ENCODE measurements at places on chromosomes 5 and 9.

- no peaks in the 10 kb centered on the region for H3K36me3 ChIP-seq
- H3K27ac ChIP-seq, result no peak overlapping the region
- DNase-seq, result no peak
Observed at GRCh38 chr5:120017513-120017912, 388.2 kb downstream of the FAM170A start.

GRCh38 chr9:116479056-116479544 lies 208.0 kb upstream of the TRIM32 start:
- H3K27ac ChIP-seq, result no peak overlapping the region
- no peak for DNase-seq
- H3K36me3 ChIP-seq, result no peaks in the 10 kb centered on the region
- no peak overlapping the region for H3K4me3 ChIP-seq
- peaks cover 8% of the 10 kb centered on the region for H3K4me1 ChIP-seq
- no peaks in the 10 kb centered on the region for H3K27me3 ChIP-seq

- peak overlapping the region; percentile 98 for H3K27ac ChIP-seq
- no peaks in the 10 kb centered on the region for H3K36me3 ChIP-seq
- peak; percentile 68 for DNase-seq
Observed at GRCh38 chr5:134003817-134004625, 754 bp downstream of the VDAC1 start.

GRCh38 chr9:133119846-133120500 lies 1.1 kb downstream of the RALGDS start:
- H3K4me3 ChIP-seq, result peak overlapping the region; percentile 68
- no peak overlapping the region for H3K27ac ChIP-seq
- no peaks in the 10 kb centered on the region for H3K27me3 ChIP-seq
- peaks cover 49% of the 10 kb centered on the region for H3K4me1 ChIP-seq

- H3K27me3 ChIP-seq, result no peaks in the 10 kb centered on the region
- peaks cover 22% of the 10 kb centered on the region for H3K4me1 ChIP-seq
- H3K36me3 ChIP-seq, result no peaks in the 10 kb centered on the region
- peak; percentile 31 for DNase-seq
- no peak overlapping the region for H3K4me3 ChIP-seq
- peak overlapping the region; percentile 53 for H3K27ac ChIP-seq
Observed at GRCh38 chr5:133396814-133397213, 215.5 kb downstream of the FSTL4 start.

- H3K36me3 ChIP-seq, result no peaks in the 10 kb centered on the region
- peak within 1 kb of the TSS; percentile 74 for H3K4me3 ChIP-seq
- no peaks in the 10 kb centered on the region for H3K27me3 ChIP-seq
- H3K4me1 ChIP-seq, result peaks cover 13% of the 10 kb centered on the region
- peak within 1 kb of the TSS; percentile 90 for H3K27ac ChIP-seq
Observed at GRCh38 chr9:127802576-127803443, at the start of gene FPGS. TSS of gene FPGS (plus strand) at chr9:127802882. CDS start at chr9:127802925, 43 bp downstream.

DNA sequence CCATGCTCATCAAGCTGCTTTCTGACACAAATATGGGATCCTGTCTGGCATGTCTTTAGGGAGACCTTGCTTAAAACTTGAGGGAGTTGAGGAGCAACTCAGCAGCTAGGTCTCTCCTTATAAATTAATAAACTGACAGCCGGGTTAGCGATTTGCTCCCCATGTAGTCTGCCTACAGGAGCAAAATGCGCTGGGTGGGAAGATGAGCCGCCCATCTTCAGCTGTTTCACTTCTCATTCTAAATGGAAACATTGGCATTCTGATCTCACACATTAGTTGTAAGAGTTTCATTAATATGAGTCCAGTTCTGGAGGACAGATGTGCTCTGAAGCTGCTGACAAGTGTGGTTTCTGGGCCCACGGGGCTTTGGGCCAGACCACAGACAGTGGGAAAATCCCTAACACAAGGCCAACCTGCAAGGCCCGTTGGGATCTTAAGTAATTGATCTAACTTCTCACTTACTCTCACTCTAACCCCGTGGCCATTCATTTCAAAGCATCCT lies 197.0 kb downstream of the MCTP1 start:
- H3K4me1 ChIP-seq, result no peaks in the 10 kb centered on the region
- no peaks in the 10 kb centered on the region for H3K27me3 ChIP-seq

GRCh38 chr5:140118302-140118936 lies 4.5 kb downstream of the PURA start:
- no peak overlapping the region for H3K27ac ChIP-seq
- DNase-seq, result no peak
- H3K4me1 ChIP-seq, result peaks cover 25% of the 10 kb centered on the region
- no peaks in the 10 kb centered on the region for H3K36me3 ChIP-seq
- H3K4me3 ChIP-seq, result no peak overlapping the region
- no peaks in the 10 kb centered on the region for H3K27me3 ChIP-seq

- no peaks in the 10 kb centered on the region for H3K4me1 ChIP-seq
- H3K4me3 ChIP-seq, result no peak overlapping the region
- DNase-seq, result no peak
- no peaks in the 10 kb centered on the region for H3K36me3 ChIP-seq
Observed at GRCh38 chr5:44495280-44495679, 106.1 kb upstream of the FGF10 start.

- H3K27ac ChIP-seq, result no peak overlapping the region
- no peaks in the 10 kb centered on the region for H3K27me3 ChIP-seq
Observed at GRCh38 chr5:56094579-56095361, 100.0 kb upstream of the IL6ST start.

DNA sequence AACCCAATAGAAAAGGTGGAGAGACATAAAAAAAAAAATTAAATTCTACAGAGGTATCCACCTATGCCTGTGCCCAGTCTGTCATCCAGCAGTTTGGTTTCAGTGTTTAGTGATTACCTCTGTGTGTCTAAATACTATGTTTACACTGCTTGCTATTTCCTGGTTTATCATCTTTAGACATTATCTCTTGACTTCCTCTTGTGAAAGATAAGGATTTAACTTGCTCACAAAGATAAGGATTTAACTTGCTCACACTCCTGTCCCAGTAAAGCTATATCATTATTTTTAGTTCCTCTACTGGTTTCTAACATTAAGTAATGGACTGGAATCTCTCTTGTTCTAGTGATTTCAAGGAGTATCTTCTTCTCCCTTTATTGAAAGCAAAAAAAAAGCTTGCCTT lies 53.9 kb upstream of the ZFR start:
- DNase-seq, result no peak
- H3K4me3 ChIP-seq, result no peak overlapping the region
- H3K4me1 ChIP-seq, result peaks cover 7% of the 10 kb centered on the region

DNA sequence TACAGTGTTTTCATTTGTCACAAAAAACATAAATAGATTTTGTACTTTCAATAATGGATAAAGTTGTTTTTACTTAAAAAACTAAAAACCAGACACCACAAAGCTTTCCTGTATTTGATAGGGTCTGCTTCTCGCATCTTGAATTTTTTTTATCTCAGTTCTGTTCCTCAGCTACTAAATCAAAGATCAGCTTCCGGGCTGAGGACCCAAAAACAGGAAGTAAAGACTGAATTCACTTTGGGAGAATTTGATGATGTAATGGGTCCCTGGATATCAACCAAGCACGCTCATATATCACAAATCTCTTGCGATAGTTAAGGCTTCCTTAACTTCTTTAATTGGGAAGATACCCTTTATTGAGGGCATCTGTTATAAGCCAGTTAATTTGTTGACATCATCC lies 24.1 kb downstream of the ITK start:
- H3K27me3 ChIP-seq, result no peaks in the 10 kb centered on the region
- no peak for DNase-seq
- no peaks in the 10 kb centered on the region for H3K36me3 ChIP-seq

DNA sequence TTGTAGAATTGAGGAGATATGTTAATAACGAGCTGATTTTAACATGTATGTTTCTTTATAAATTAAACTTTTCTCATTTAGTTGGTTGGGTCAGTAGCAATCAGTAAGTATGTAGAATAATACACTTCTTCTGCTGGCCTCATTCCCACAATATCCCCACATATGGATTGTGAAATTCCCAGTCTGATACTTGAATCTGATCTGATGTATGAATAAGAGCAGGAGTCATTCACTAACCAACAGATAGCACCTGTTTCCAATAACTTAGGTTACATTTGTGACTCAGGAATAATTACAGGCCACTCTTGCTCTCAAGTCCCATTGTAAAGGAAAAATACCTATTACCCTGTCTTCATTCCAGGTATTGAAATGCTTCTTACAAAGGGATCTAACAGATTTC lies 23.9 kb downstream of the SLC36A1 start:
- no peak overlapping the region for H3K27ac ChIP-seq
- H3K4me3 ChIP-seq, result no peak overlapping the region
- H3K36me3 ChIP-seq, result no peaks in the 10 kb centered on the region
- H3K27me3 ChIP-seq, result no peaks in the 10 kb centered on the region
- H3K4me1 ChIP-seq, result no peaks in the 10 kb centered on the region

DNA sequence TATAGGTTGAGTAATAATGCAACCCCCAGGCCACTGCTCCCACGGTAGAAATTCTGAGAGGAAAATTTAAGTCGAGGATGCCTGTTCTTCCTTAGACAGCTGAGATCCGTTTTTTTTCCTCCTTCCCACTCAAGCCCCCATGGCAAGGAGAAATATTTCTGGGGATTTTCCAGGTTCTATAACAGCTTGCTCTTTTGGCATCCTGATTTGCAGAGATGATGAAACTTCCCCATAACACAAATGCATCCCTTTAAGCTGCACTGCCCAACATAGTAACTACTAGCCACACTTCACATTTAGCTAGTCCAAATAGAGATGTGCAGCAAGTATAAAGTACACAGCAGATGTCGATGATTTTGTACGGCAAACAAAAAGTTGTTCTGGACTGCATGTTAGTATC lies 32.5 kb upstream of the GNA14 start:
- no peaks in the 10 kb centered on the region for H3K36me3 ChIP-seq
- H3K27me3 ChIP-seq, result no peaks in the 10 kb centered on the region
- no peak overlapping the region for H3K27ac ChIP-seq
- DNase-seq, result no peak
- no peak overlapping the region for H3K4me3 ChIP-seq

DNA sequence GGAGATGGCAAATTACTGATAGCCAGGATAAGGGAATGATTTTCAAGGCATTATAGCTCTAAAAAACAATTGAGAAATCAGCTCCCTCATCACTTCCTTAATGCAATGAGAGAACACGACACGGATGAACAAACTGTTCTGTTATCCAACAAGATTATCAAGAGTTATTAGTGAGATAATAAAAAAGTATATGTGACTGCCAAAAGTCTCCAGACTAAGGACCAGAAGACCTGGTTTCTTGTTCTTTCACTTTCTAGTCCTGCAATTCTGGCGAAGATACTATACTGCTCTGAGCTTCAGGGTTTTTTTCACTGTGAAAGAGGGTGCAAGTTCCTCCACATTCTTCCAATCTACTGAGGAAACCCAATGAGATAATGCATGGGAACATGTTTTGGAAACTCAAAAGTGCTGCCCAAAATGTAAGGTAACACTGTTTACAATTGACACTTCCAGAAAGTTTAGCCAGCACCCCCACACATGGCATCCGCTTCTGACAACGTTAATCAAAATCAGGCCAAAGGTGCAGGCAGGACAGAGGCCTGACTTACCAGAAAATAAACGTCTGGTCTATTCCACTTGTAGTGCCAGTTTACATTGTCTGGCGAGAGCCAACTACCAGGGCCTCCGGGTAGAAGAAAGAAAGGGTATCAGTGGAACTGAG lies 254.2 kb downstream of the DOCK8 start:
- no peak for DNase-seq
- H3K36me3 ChIP-seq, result no peaks in the 10 kb centered on the region
- no peak overlapping the region for H3K27ac ChIP-seq
- no peaks in the 10 kb centered on the region for H3K27me3 ChIP-seq
- peaks cover 12% of the 10 kb centered on the region for H3K4me1 ChIP-seq
- H3K4me3 ChIP-seq, result no peak overlapping the region

- DNase-seq, result peak; percentile 62
- H3K36me3 ChIP-seq, result no peaks in the 10 kb centered on the region
- H3K4me3 ChIP-seq, result no peak overlapping the region
- H3K4me1 ChIP-seq, result peaks cover 7% of the 10 kb centered on the region
- no peak overlapping the region for H3K27ac ChIP-seq
- H3K27me3 ChIP-seq, result no peaks in the 10 kb centered on the region
Observed at GRCh38 chr9:101421653-101422065, 13.9 kb downstream of the ALDOB start.

DNA sequence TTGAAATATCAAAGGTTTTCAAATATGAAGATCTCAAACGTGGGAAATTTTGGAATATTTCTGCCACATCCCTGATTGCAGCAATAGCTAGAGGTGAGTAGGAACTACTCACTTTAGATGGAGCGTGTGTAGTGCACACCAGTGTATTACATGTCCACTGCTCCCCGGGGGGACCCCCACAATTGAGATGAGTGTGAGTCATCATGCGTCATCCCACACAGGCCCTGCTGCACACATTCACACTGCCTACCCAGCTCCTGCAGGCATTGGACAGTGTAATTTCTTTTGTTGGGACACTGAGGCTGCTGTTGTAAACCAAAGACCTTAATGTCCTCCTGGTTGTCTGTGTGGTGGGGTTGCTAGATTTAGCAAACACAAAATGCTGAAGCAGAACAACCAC lies 280.0 kb downstream of the GAS1 start:
- no peak overlapping the region for H3K4me3 ChIP-seq
- H3K36me3 ChIP-seq, result no peaks in the 10 kb centered on the region
- H3K27ac ChIP-seq, result no peak overlapping the region
- H3K4me1 ChIP-seq, result no peaks in the 10 kb centered on the region
- no peaks in the 10 kb centered on the region for H3K27me3 ChIP-seq

- no peak overlapping the region for H3K4me3 ChIP-seq
- H3K27ac ChIP-seq, result no peak overlapping the region
- H3K4me1 ChIP-seq, result peaks cover 6% of the 10 kb centered on the region
- no peaks in the 10 kb centered on the region for H3K27me3 ChIP-seq
- no peak for DNase-seq
Observed at GRCh38 chr5:65823204-65823603, 101.2 kb downstream of the NLN start.

GRCh38 chr5:168284809-168285208 lies 6.6 kb upstream of the WWC1 start:
- H3K27ac ChIP-seq, result no peak overlapping the region
- H3K36me3 ChIP-seq, result no peaks in the 10 kb centered on the region
- no peaks in the 10 kb centered on the region for H3K27me3 ChIP-seq

DNA sequence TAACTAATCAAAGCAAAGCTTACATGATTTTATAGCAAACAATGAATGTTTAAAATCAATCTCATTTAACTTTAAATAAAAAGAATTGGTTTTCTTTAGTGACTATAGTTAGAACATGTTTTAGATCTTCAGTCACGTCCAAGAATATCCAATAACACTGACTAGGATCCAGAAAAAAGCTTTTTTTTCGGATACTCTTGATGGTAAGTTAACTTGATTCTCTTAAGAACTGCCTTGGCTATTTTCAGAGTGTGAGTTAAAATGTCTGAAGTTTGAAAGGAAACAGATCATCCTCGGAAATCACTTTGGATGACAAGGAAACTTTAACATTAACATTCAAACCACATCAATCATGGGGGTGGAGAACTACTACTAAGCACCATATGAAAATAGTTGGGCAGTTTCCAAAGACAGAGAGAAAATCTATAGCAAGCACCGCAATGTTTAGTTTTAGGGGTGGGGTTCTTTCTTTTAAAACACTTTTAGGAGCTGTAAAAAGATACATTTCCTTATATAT lies 83.7 kb upstream of the SLC27A6 start:
- H3K27ac ChIP-seq, result no peak overlapping the region
- no peak for DNase-seq
- H3K36me3 ChIP-seq, result no peaks in the 10 kb centered on the region

Measured in testis (tissue), 5 donors.